OCI-M1 (cell line): ENCODE measurements at places on chromosomes 5 and 9.

DNA sequence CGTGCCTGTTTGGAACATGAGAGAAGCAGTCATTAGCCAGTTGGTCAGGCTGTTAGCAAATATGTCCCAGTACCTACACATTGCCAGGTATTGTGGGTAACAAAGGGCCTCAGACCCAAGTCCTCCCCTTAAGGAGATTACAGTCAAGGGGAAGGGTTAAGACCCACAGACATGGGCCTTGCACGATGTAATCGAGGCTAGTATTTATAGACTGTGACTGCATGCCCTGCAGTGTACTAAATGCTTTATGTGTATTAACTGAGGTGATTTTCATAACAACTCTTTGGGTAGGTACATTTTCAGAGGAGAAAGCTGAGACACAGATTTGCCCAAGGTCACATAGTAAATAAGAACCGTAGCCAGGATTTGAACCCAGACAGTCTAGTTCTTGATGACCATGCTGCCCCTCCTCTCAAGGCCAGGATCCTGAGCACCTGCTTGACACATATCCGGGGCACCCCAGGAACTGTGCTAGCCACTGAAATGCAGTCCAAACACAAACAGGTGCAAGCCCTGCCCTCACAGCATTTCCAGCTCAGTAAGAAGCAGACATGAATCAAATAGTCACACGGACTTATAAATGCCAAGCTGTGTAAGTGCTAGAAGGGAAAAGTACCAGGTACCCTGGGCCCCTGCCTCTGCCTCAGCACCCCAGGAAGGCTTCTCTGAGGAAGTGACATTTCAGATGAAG is 32.0 kb upstream of the GRPEL2 start:
- no peak for DNase-seq

DNA sequence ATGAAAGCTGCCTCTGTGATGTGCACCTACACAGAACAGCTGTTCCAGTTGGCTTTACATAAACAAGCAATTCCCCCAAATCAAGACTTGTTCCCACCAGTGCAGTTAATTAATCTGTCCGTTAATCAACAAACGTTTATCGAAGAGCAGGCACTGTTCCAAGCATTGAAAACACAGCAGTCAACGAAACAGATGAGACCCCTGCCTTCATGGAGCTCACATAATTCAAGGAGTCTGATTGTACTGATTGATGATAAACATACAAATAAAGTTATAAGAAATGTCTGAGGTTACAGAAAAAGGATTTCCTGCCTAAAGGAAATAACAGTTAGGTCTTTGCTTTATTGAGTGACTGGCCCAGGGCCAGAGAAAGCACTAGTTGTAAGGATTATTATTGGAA is 26.2 kb upstream of the PCSK5 start:
- DNase-seq: no peak

GRCh38 chr9:28456861-28457260 is 883.6 kb upstream of the C9orf72 start:
- no peak for DNase-seq

DNA sequence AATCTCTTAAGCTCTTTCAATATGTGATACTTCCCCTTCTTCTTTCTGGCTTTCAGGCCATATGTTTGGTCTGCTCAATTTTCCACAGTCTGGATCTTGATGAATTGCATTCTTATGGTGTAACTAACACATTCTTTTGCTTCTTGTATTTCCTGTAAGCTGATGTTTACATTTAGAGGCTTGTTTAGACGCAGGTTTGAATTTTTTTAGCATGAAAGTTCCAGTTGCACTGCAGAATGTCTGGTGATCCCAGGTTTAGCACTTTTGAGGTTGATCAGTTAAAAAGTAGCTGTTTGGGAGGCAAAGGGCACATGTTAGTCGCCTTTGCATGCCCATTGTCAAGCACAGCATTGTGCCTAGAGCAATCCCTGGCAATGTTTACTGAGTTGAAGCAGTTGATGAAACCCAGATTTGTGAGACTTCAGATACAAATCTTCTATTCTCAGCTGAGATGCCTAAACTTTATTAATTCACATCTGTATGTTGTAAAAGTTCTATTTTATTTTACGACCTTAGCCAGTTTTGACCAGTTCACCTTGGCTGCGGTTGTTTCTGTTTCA is 59.6 kb upstream of the SPATA31C2 start:
- peak; percentile 28 for DNase-seq

GRCh38 chr9:34520505-34521385 is 2.0 kb downstream of the ENHO start:
- DNase-seq: no peak

- no peak for DNase-seq
These were observed 141.0 kb downstream of the GADD45G start for GRCh38 chr9:89745601-89746376.

DNA sequence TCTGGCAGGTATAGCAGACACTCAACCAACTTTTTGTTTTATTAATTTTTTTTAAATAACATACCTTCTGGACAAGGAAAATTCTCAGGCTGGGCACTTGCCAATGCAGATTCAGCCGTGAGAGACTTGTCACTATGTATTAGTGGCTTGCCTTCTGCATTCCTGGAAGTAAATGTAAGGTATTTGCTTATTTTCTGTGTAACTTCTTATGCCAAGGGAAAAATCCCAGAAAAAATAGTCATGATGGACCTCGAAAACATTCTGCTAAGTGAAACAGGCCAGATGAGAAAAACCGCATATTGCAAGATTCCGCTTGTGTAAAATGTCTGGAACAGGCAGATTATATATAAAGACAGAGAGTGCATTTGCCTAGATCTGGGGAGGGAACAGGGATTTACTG is 260.3 kb upstream of the DAPK1 start:
- DNase-seq: no peak

DNA sequence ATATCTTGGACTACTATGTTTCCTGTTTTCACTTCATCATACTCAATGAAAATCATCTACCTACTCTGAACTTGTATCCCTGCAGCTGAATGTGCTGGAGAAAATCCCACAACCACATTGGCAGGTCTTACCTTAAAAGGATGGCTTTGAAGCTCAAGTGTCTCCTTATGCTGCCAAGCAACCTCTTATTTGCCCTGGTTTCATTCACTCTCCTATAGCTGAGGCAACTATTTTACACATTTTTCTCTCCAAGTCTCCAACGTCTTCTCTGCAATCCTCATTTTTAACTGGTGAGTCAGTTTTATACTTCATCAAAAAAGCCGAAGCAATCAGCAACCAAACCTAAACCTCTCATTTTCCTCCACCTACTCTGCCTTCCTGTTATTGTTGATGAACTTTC is 49.7 kb downstream of the POU4F3 start:
- no peak for DNase-seq

GRCh38 chr5:132251220-132251725 is 6.2 kb upstream of the PDLIM4 start:
- DNase-seq: no peak

GRCh38 chr5:61277190-61277589 is 54.9 kb upstream of the ZSWIM6 start:
- peak; percentile 35 for DNase-seq

DNA sequence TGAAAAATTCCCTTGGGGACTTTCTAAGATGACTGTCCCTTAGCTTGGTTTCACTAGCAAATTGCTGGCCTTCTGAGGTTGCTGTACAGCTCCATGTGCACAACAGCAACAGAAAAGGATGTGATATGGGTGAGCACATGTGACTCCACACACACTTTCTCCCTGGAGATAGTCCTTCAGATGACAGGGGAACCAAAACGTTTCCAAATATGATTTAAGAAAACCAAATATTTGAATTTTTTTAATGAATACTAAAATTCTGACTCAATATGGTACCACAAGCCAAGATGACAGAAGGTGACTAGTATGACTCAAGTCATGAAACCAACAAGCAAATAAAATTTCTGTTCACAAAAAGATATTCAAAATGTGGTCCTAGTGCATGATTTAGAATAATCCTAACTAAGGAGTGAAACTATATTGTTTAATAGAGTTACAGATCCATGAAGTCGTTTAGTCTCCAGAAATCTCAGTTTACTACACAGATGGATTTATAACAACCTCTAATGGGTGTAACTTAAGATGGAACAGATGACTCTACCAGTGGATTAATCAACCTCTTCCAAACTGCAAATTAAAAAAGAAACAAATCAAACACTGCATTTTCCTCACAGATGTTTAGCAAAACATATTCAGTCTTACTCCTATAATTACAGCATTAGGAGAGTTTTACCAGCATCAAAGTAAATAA is 144.8 kb upstream of the PIK3R1 start:
- DNase-seq: no peak

GRCh38 chr9:124624735-124624992 is 117.5 kb upstream of the NR5A1 start:
- no peak for DNase-seq

- no peak for DNase-seq
These were observed 282.4 kb upstream of the RPS23 start for GRCh38 chr5:82560561-82560960.

DNA sequence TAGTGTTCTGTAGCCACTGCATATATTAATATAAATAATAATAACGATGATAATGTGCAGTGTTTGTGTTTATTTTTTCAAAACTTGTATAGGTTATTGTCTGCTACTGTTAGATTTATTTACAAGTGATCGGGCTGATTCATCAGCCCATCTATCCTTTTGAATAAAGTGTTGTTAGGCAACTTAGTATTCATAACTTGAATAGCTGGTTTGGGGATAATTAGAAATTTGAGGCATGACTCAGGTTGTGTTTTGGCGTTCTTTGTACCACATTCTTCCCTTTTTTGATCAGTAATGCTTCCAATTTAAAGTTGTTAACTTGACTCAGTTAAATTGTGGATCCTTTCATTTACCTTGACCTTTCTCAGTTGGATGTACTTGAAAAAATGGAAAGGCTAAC is 69.7 kb downstream of the FOCAD start:
- no peak for DNase-seq

- peak; percentile 82 for DNase-seq
These were observed 52.0 kb upstream of the TJP2 start for GRCh38 chr9:69122082-69122548.

DNA sequence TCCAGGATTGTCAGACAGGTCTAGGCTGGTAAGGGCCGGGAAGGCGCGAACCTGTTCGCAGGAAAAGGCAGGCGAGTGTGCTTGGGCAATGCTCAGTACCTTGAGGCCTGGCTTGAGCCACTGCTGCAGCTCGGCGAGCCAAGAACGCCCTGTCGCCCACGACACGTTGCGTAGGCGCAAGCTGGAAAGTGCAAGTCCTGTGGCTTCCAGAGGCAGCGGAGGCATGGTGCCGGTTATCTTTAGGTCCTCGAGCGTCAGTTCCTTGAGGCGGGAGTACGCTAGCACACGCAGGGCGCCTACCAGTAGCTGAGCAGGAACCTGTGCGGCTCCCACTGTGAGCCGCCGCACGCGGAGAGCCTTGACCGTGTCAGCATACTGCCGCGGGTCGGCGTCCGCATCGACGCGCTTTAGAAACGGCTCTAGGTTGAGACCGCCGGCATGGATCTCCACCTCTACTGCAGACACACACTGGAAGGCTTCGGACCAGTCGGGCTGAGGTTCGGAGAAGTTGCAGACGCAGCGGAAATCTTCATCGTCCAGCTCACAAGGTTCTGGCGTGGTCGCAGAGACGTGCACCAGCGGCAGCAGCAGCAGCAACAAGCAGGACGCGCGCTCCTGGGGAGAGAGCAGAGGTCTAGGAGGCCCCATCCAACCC is 482 bp downstream of the CD14 start:
- no peak for DNase-seq

DNA sequence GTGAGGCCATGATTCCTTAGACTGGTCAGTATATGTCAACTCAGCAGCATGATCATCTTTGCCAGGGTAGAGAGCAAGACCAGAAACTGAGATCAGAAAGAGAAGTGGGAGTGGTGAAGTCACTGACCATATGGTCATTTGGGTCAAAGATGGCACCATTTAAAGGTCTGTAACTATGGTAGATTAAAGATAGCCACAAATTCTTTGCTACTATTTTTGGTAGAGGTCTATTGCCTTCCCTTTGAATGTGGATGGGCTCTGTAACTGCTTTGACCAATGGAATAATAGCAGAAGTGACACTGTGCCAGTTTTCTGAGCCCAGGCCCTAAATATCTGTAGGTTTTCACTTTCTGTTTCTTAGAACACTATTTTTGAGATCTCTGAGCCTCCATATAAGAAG is 117.6 kb downstream of the PCSK1 start:
- DNase-seq: no peak

- no peak for DNase-seq
These were observed 29.9 kb upstream of the MEGF10 start for GRCh38 chr5:127260686-127261085.

DNA sequence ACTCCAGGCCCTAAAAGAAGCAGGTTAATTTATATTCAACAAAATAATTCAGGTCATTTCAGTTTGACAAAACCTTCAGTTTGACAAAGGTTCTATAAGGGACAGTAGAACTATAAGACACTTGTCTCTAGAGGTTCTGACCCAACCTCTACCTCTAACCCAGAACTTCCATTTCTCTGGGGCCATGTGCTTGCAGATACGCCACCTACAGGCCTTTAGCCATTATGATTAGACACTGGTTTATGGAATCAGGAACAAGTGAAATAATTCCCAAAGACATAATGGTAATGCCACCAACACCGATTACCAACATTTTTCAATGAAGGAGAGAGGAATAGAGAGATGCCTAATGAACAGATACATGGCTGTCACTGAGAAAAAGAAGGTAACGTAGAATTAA is 733.9 kb downstream of the PRELID2 start:
- peak; percentile 22 for DNase-seq

DNA sequence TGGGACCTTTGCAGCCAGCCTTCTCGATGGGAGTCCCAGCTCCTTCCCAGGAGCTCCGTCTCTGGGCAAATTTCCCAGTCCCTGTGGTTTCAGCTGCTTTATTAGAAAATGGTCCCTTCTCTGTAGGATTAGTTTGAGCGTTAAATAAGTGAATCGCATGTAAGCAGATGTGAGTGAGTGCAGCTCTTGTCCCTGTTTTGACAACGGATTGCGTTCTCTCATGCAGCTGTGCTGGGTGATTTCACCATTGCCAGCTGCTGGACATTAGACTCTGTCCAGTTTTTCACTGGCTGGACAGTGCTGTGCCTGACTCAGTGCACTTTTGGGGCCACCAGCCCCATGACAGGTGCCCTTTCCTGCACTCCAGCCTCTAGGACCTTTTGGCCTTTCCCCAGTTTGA is 11.6 kb upstream of the CEL start:
- no peak for DNase-seq

DNA sequence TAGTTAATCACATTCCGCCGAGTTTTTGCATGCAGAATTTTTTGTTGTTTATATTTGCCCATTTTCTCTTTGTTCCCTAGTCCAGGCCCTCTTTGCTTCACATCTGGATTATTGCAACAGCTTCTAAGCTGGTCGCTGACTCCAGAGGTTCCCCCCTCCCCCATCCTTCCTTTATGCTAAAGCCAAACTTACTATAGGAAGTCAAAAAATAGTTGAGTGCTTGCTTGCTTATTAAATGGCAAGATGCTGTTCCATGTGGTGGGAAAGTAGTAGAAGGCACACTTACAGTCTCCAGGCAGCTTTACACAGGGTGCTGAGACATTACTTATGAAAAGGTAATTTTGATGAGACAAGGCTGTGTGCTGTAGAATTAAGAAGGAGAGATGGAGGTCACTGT is 1.3 kb downstream of the ZBTB34 start:
- peak; percentile 81 for DNase-seq

GRCh38 chr5:158273035-158273434 is 414.1 kb upstream of the CLINT1 start:
- DNase-seq: no peak

GRCh38 chr5:57432876-57433275 is 49.7 kb downstream of the ACTBL2 start:
- DNase-seq: peak; percentile 55
